ENCODE measurements at places on chromosomes 5 and 9.

DNA sequence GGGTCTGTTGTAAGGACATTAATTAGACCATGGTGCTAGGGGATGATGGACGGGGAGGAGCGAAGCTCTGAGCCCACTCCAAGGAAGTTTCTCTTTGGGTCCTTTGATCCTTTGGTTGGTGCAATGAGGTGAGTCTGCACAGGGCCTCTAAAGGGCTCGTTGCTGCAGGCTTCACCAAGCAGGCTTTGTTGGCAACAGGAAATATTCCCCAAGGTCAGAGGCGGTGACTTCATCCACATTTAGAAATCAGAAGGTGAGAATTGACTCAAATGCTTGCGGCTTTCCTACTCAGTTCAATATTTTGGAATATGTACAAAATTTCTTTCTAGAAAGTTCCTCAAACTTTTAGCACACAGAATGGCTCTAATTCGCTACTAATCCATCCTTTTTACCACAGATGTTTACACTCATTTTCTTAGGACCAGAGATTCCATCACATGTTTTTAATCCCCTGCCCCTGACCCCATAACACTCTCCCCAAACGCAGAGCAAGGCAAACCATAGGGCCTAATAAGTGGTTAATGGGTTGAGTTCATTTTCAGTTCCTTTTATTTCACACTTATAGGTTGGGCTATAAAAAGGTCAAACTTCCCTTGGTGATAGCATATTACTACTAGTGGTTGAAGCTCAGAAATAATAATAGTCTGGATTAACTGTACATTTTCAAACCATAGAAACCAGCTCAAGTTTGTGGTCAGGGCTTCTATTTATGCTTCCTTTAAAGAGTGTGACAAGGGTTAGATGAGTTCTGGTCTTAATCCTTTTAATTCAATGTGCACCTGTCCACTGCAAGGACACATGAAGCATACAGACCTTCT, 37.3 kb upstream of the TMEM252 start:
- no peak for DNase-seq

- DNase-seq = no peak
These were observed 61.5 kb upstream of the CPEB4 start for GRCh38 chr5:173826428-173827350.

DNA sequence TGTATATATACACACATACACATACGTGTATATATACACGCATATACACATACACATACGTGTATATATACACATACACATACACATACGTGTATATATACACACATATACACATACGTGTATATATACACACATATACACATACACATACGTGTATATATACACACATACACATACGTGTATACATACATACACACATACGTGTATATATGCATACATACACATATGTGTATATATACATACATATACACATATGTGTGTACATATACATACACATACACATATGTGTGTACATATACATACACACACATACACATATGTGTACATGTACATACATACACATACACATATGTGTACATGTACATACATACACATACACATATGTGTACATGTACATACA, 82.6 kb downstream of the SYK start:
- DNase-seq = no peak

- DNase-seq = no peak
These were observed 174.8 kb downstream of the GABRG2 start for GRCh38 chr5:162242416-162242815.

- no peak for DNase-seq
These were observed 36.6 kb downstream of the SLC46A2 start for GRCh38 chr9:112853882-112854585.

GRCh38 chr9:98989036-98990000, 45.6 kb downstream of the COL15A1 start:
- DNase-seq = no peak

DNA sequence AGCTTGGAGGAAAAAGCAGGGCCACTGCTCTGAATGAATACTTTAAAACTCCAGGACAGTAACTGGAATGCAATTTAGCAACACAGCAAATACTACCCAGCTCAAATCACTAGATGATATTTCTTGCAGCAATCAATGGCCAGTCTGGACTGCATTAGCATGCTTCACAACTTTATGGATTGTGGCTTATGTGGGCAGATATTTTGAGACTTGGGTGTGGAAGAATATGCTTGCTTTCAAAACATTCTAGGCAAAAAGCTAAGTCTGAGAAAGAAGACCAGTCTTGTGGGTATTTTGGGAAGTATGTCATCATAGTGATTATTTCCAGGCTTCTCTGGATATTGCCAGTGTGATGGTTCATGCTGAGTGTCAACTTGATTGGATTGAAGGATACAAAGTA, 3.1 kb downstream of the RANBP3L start:
- DNase-seq = no peak

GRCh38 chr9:26043431-26043830, 365.2 kb upstream of the TUSC1 start:
- no peak for DNase-seq

DNA sequence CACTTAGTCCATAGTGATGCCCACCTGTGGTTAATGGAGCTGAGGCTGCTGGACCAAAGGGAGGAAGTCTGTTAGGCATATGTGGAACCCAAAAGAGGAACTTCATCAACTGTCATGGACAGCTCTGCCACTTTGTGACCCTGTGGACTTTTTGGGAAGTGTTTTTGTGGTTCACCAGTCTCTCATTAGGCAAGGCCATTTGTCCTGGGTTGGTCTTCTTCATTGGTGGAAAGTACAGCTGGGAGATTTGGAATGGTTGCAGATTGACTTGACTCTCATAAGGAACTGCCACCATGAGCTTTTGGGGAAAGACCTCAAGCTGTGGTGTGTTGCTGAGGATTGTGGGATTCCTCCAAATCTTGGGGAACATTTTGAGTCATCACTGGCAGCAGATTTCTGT, 31.9 kb upstream of the IL12B start:
- no peak for DNase-seq

DNA sequence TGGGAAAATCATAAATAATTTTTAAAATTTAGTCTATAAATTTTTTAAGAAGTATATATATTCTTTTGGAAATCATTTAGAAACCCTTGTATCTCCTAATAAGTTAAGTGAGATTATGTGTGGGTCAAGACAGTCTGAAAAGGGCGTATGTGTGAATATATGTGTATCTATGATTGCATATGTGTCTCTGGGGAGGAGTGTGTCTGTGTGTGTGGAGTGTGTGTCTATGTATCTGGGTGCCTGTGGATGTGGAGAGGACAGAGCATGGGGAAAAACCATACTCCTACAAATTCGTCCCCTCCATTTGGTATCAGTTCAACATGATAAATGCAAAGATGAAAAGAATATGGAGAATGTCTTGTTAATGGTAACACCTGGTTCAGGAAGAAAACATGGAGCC, 342.0 kb upstream of the ACTBL2 start:
- DNase-seq = no peak

DNA sequence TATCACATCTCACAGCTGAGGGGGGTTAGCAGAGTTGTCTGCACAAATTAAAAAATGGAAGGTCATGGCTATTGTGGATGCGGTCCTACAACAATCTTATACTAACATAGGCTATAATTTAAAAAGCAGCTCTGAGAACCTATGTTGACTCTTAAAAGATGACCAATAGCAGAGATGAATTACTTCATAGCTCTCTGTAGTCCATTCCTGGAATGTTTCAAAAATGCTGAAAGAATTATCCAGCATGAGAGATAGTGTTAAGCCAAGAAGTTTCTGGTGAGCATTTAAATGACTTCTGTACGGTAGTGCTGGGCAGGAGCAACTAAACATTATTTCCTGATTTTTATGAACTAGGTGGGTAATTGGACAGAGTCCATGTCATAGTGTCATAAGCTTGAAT, 218.2 kb upstream of the NUDT12 start:
- DNase-seq = no peak

DNA sequence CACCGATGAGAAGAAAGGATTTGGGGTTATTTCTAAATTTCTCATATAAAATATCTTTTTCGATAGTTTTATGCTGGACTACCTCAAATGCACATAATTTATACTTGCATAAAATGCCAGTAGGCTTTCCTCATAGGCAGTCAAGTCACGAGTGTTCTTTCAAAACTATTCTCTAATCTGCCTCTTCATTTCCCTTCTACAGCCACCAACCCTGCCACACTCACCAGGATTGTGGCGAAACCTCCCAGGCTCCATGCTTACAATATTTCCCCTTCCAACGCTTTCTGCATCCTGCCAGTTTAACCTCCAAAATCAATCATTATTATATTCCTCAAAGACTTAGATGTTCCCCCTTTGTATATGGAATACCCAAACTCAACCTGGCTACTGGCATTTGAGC, 65.4 kb downstream of the FRMD3 start:
- no peak for DNase-seq

DNA sequence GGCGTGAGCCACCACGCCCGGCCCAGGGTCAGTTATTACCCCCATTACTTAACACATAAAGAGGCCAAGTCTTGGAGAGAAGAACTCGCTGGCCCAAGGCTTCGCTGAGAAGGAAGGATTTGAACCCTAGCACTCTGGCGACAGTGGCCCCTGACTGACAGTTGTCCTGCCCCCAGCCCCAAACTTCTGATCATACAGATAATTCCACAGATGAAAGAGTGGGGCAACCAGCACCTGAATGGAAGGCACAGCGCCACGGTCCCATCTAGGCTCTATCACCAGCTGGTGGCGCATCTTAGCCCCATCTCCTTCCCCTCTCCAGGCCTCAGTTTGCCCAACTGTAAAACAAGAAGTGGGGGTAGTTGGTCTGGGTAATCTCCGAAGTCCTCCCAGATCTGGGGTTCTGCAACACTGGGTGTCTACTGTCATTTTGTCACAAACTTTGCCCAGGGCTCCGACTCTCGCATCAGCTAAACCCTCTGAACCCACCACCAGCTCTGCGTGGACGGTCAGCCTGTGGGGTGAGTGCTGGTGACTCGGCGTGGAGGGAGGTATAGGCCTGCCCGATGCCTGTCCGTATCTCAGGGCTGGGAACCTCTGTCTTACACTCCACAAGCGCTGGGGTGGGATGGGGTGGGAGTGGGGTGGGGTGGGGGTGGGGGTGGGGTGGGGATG, 209.3 kb downstream of the C9orf50 start:
- no peak for DNase-seq

GRCh38 chr9:93324191-93324834, 127.2 kb upstream of the FAM120A start:
- DNase-seq = no peak

- DNase-seq = no peak
These were observed 3.6 kb upstream of the IL17B start for GRCh38 chr5:149382517-149383220.

DNA sequence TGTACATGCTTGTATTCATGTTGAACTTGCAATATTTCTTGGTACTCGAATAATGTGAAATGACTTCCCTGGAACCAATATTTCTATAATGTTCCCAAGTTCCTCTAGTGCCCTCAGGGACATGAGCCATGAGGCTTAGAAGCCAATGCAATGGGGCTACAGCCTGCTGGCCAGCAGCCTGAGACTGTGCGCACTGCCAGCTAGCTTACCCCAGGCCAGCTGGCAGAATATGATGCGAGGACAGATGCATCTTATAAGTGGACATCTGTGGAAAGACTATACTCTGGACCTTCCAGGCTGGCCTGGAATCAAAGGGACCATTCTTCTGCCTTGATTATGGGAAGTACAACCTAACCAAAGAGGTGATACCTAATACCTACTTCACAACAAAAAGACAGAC, 1862.0 kb upstream of the ACO1 start:
- DNase-seq = no peak

DNA sequence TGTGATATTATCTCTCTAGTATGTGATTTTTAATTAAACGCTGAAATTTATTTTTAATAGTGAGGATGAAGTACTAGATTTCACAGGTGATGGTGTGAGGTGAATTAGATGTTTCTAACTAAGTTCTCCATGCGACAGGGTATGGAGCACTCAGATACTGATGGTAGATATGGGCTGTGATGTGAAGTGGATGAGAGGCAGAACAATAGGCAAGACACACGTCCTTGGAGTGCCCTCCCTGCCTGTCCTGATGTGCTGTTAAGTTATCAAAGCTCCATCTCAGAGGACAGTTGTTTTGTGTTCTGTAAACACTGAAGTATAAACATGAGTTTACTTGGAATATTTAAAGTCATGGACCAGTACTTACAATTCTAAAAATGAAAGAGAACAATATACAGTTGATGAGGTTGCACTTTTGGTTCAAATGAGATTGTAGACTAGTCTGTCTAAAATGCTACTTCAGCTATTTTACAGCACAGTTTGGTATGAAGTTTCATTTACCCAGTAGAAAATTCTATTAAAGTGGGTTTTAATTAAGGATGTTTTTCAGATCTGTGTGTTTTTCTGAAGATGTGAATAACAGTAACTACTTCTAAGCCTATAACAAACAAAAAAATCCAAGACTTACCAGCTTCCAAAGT, 64.2 kb downstream of the C7 start:
- no peak for DNase-seq

- no peak for DNase-seq
These were observed 143.9 kb downstream of the AOPEP start for GRCh38 chr9:94870465-94870792.

DNA sequence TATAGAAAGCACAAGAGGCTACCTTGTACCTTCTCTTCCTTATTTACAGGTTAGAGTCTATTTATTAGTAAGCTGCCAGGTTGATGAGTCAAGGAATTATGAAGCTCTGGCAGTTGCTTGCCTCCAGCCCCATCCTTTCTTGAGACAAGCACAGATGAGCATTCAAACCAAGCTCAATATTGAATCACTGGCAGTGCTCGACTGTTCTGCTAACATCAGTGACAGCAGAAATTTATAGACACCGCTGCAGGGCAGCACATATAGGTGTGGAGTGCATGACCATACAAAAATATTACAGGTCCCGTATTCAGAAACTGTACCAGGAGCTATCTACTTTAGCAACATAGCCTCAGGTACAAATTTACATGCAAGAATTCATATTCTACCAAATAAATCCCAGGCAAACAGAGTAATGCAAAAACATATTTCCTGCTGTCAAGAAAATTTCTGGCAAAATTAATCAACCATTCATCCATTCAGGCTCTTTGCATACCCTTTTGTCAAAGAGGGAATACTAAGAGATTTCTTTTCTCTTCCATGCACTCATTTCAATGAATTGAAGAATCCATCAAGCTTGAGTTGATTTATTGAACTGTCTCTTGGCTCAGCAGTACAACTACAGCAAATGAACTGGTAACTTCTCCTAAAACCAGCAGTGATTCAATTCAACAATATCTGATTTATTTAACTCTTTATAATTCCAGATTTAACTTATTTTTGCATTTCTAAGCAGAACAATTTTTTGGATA, 26.9 kb upstream of the PCA3 start:
- DNase-seq = no peak

- no peak for DNase-seq
These were observed 24.0 kb downstream of the GFPT2 start for GRCh38 chr5:180329138-180329435.

- no peak for DNase-seq
These were observed 314.1 kb upstream of the PTGER4 start for GRCh38 chr5:40365342-40366330.

- DNase-seq = no peak
These were observed 28.6 kb upstream of the EPB41L4B start for GRCh38 chr9:109349421-109349846.

All from stimulated activated CD8-positive, alpha-beta memory T cell treated with anti-CD3 and anti-CD28 coated beads, Interleukin-2, amount 100 ng/mL, for 1 hour (primary cell).